T47D (cell line): ENCODE measurements at places on chromosomes 6 and 20.
A peak's percentile ranks its signal among the peaks of the same experiment; 100 is the strongest.

DNA sequence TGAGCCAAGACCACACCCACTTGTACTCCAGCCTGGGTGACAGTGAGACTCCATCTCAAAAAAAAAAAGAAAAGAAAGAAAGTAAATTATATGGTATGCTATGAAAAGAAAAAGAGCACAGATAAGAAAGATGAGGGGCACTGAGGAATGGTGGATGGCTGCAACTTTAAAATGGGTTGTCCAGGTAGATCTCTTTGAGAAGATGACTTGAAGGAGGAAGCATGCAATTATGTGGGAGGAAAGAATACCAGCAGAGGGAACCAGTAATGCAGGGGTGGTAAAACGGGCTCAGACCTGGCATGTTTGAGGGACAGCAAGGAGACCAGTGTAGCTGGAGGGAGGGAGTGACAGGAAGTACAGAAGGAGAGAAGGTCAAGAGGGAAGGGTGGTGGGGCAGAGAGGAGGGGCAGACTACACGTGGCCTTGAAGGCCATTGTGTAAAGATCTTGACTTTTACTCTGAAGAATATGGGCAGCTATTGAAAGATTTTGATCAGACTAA is 22.3 kb downstream of the LINC00237 start:
- peak; percentile 9 for DNase-seq

GRCh38 chr20:52800734-52801627 is 171.2 kb upstream of the TSHZ2 start:
- DNase-seq = no peak

GRCh38 chr6:15036690-15037245 is 209.1 kb upstream of the JARID2 start:
- peak; percentile 40 for DNase-seq

DNA sequence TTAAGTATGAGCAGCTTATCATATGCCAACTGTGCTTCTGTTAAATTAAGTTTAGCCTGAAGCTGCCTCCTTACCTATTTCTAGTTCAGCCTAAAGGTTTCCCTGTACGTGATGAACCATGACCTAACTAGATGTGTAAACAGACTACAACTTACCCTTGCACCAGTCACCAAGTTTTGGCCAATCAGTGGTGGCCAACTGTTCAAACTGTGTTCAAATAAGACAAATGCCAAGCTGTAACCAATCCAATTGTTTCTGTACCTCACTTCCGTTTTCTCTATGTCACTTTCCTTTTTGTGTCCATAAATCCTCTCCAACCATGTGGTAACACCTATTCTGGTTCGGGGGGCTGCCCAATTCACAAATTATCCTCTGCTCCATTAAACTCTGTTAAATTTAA is 6.0 kb upstream of the SLC2A10 start:
- peak; percentile 22 for DNase-seq

DNA sequence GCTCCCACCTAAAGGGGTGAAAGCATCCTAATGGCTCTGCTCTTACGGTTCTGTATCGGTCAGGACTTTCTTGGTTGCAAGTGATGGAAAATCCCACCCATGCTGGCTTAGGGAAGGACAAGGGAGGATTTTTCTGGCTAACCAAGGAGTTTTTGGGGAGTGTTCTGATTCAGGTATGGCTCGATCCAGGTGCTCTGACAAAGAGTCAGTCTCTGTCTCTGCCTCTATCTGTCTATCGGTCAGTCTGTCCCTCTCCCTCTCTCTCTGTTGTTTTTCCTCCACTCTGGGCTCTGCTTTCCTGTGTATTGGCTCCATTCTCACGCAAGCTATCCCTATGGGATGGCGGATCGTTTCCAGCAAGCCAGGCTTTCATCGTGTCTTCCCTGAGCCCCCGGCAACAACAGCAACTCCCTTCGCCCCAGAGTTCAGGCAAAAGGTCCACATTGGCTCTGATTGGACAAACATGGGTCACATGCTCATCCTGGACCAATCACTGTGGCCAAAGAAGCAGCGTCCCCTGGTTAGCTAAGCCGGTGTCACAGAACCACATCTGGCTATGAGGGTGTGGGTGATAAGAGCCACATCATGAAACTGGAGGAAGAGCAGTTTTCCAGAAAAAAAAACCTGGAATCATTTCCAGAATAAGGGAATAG is 160.3 kb downstream of the BMP7 start:
- DNase-seq = no peak

DNA sequence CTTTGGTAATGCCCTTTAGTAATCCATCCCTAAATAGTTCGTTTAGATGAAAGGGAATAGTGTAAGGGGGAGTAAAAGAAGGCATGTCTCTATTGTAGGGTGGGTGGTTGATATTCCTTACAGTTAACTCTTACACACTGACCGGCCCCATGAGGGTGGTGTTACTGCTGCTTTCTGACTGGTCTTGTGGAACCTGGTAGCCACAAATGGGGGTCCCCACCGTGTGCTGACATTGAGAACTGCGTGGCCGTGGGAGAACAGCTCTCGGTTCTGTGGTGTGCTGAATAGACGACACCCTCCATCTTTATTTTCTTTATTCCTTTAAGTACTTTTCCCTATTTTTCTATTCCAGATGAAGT is 19.3 kb downstream of the MRAP2 start:
- DNase-seq = no peak
